ENCODE measurements at places on chromosomes 11 and 22.
A peak's percentile ranks its signal among the peaks of the same experiment; 100 is the strongest.

DNA sequence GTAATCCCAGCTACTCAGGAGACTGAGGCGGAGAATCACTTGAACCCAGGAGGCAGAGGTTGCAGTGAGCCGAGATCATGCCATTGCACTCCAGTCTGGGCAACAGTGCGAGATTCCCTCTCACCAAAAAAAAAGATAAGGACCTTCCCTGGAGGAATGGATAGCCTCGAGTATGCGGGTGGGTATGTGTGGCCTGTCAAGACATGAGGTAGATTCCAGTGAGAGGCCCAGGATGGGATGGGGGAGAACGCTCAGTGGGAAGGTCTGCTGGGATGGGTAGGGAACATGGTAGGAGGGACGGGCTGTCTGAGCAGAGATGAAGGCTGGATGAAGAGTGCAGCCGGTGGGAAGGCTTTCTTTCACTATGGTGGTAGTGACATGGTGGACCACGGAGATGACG, 39.0 kb upstream of the YWHAH start:
- DNase-seq, result no peak

- DNase-seq, result no peak
Measured at GRCh38 chr22:47374273-47374771, 611.9 kb downstream of the TBC1D22A start.

DNA sequence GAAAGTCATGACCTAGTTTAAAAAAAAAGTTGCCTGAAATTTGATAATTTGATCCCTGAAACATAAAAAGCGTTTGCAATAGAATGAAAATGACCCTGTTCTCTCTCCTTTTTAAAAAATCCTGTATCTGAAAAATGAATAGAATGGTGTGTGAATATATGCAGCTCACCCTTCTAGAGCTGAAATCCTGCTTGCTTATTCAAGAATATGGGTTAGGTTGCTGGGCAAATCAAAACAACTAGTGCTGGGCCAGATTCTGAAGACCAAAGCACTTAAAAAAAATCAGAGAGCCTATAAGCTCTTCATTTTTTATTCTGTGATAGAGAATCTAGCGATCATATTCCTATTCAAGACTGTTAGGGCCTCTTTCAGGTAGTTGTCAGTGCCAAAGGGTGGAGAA, 131.6 kb downstream of the MPPED2 start:
- no peak for DNase-seq

DNA sequence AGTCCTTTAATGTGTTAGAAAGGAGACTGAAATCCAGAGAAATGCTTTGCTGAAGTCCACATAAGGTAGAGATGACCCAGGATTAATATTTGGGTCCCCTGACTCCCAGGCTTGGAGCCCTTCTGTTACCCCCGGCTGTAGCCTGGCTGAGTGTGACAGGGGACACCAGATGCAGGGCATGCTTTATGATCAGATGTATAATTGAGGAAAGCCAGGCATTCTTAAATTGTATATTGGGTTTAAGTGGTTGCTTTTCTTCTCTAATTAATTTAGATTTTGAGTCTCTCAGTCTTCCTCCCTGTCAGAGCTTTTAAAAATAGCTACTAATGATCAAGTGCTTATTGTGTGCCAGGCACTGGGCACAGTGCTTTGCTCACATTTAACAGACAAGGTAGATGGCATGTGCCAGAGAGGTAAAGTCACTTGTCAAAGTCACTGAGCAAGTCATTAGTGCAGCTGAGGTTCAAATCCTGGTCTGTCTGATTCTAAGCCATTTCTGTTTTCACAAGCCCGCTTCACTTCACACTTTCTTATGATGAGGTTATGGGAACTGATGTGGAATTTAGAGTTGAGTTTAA, 7.9 kb downstream of the ZNRF3 start:
- no peak for DNase-seq

GRCh38 chr11:103051981-103052380, 40.0 kb downstream of the DCUN1D5 start:
- no peak for DNase-seq

GRCh38 chr11:109769858-109770257, 323.3 kb upstream of the ZC3H12C start:
- no peak for DNase-seq

DNA sequence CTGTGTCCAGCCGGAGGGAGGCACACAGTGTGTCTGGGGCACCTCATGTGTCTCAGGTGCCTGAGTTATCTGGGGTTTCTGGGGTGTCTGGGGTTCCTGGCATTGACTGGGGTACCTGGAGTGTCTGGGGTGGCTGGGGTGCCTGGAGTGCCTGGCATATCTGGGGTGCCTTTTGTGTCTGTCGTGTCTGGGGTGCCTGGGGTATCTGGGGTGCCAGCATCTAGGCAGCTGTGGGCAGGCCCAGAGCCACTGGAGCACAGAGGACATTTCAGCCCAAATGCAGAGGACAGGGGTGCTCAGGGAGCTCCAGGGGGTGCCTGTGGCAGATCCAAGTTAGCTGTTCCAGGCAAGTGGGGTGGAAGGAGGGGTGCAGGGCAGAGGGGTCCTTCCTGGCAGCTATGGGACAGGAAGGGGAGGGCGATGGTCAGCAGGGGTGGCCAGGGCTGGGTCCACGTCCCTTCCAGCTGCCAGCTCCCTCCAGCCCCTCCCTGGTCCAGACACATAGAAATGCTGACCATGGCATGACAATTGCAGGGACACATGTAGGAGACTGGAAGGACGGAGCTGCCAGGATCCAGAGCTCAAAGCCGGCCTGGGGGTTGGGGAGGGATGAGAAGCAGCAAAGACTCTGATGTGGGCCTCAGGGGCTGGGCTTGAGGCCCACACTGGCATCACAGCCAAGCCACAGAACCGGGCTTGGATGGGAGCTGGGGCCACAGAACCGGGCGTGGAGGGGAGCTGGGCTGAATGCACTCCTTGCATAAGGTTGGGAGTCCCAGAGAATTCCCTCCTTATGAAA, 133.0 kb downstream of the BRD1 start:
- no peak for DNase-seq

DNA sequence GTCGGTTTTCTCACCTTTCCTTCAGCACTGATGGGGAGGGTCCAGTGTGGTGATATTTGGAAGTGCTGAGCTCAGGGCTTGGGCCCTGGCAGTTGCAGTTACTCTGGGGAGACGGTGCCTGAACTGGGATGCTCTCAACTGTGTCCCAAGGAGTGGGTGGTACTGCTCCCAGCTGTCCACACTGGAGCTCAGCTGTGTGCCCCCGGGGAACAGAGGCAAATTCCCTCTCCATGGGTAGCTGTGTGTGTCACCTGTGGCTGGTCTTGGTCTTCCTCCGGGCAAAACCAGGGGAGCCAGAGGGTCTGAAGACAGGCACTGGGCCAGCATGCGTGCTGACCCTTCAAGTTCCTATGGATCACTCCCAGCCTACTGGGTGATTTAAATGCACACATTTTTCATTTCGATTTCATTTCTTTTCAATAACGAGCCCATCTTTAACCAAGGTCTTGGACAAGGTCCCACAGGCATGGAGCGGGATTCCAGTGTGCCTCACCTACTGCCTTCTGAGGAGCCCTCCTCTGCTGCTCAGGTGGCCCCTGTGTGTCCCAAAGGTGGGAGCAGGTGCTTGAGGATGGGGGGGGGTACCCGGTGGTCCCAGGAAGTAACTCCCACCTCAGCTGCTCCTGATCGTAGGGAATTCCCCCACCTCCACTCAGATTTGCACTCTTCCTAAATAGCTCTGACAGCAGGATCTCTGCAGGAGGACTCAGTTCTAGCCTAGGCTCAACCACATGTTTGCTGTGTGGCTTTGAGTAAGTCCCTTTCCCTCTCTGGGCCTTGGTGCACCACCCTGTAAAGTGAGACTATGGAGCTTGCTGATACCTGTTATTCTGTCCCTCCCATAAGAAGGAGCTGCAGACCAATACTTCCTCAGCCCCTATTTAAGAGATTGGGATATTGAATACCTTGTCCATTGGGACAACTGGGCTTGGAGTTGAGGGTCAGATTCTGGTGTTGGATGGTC, 16.8 kb downstream of the PRDM11 start:
- no peak for DNase-seq

GRCh38 chr11:125949271-125950177, 3.7 kb downstream of the VSIG10L2 start:
- DNase-seq, result no peak

- no peak for DNase-seq
Measured at GRCh38 chr11:60734279-60734678, 9.8 kb downstream of the MS4A18 start.

- peak; percentile 77 for DNase-seq
Measured at GRCh38 chr11:64245401-64245796, 1.3 kb downstream of the PPP1R14B start.

GRCh38 chr11:59716051-59716450, 2.4 kb upstream of the OR10V1 start:
- DNase-seq, result no peak

DNA sequence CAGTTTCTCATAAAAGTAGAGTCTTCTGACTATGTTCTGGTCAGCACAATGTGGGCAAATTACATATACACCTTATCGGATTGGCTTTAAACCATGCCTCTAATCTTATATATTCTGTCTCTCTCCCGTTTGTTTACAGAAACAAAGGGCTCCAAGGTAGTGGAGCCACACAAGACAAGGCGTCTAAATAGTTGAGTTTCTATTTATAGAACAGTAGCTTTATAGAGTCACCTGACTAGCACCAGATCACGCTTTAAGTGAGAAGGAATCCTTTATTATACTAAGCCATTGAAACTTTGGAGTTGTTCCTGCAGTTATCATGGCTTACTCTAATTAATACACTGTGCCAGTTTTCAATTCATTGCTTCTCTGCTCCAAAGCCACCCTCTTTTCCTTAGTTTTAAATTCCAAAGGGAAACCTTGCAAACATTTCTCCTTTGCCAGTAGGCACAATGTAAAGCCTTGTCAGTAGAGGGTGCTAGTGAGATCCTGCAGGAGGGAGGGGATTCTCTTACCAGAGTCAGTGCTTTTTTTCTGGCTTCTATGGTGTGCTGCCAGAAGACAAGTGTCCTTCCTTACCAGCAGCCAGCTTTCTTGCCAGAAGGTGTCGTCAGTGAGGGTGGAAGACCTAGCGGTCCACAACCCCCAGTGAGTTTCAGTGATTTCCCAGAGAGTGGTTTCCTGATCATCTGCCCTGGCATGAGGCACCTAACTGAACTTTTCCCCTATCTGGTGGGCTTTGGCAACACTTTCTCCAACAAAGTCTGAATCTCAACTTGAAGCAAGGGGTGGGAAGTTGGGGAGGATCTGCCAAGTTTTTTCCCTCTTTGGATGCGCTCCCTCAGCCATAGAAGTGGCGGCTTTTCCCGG, 71.7 kb downstream of the RAB38 start:
- DNase-seq, result peak; percentile 88

GRCh38 chr11:112656772-112657428, 304.3 kb upstream of the NCAM1 start:
- no peak for DNase-seq

DNA sequence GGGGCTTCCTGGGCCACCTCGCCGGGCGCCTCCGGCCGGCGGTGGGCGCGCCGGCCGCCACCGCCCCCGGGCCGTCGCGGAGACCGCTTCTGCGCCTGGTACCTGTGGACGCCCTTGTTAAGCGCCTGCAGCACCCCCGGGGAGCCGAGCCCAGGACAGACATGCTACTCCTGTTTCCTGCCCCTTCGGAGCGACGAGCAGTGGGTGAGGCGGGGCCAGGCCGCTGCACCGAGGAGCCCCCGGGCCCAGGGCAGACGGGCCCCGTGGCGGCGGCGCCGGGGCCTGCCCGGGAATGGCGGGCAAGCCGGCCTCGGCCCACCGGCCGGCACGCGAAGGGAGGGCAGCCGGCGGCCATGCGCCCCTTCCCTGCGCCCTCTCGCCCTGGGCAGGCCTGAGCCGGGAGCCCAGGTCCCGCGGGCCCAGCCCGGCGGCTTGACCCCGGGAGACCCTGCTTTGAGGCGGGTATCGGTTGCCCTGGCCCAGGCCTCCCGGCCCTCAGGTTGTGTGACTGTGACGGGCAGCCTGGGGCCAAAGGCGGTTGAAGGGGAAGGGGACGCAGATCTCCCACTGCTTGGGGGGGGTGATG, 789 bp upstream of the KDM2A start:
- peak; percentile 46 for DNase-seq

DNA sequence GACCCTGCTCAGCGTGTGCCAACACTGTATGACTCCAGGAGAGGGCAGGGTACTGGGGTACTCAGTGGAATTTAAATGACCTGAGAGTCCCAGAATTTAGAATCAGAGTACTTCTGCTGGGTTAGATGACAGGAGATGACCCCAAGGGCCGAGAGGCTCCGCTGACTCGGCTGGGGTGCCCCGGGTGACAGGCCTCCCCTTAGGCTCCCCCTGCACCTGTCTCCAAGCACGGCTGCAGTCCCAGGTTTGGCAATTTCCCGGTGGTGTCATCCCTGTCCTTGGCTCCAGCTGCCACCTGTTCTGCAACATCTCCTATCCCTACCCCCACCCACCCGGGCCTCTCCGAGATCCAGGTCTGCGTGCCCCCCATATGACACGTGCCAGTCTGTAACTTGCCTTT, 1.3 kb downstream of the ACTN3 start:
- DNase-seq, result no peak

DNA sequence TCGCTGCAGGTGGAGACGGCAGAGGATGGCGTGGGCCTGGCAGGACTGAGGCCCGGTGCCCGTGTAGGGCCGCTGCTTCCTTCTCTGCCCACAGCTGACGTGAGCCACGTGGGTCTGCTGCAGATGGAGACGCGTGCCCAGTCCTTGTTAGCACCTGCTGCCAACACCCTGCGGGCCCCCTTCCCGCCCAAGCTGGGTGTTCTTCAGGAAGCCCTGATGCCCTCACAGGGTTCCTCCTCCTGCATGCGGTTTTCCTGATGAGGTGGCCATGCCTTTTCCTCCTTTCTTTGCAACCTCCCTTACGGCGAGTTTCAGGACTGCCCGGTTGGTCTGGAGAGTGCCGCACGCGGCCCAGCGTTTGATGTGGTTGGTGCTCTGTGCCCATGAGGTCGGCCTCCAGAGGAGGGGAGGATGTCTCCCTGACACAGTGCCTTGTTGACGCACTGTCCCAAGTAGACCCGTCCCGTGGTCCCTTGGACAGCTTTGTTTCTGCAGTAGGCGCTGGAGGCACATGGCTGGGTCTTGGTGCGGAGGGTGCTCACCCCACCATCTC, 44.7 kb downstream of the AP2A2 start:
- peak; percentile 91 for DNase-seq

DNA sequence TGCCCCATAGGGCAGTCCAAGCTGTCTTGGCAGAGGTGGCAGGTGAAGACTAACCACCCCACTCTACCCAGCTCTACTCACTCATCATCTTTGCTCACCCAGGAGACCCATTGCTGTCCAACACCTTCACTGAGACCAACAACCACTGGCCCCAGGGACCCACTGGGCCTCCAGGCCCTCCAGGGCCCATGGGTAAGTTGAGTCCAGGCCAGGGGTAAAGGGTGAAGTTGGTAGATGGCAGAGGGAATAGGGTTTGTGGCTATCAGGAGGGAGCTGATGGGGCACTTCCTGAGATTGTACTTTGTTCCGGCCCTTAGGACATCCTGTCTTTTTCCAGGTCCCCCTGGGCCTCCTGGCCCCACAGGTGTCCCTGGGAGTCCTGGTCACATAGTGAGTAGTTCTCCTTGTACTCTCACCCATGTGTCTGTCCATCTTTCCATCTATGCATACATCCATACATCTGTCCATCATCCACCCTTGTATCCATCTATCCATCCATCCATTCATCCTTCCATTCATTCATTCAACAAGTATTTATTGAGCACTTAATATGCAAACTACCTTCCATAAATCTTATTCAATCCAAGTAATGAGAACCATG, 27.7 kb downstream of the EMID1 start:
- DNase-seq, result no peak

Data from common myeloid progenitor, CD34-positive (primary cell).